RWPE1 (cell line): ENCODE measurements at places on chromosomes 6 and 20.

GRCh38 chr6:149012040-149012545, 265.3 kb downstream of the UST start:
- DNase-seq: peak; percentile 93

- no peak for DNase-seq
Measured at GRCh38 chr20:39082622-39083398, 120.7 kb downstream of the DHX35 start.

GRCh38 chr6:20879121-20879520, 344.9 kb downstream of the CDKAL1 start:
- no peak for DNase-seq

GRCh38 chr6:94088870-94089269, 669.5 kb upstream of the EPHA7 start:
- no peak for DNase-seq

DNA sequence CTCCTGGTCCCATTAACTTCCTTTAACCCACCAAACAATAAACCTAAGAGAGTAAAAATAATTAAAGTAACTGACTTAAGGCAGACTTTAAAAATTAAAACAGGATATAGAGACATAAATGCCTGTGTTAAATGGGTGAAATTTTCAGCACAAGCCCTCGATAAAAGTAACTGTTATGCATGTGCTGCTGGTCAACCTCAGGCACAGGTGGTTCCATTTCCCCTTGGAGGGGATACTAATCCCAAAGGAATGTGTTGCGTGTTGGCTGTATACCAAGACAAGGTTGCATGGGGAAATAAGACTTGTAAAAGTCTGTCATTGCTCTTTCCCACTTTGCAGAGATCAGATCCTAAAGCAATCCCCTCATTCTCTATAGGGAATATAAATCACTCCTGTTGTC, 25.8 kb downstream of the HLA-A start:
- peak; percentile 50 for DNase-seq

DNA sequence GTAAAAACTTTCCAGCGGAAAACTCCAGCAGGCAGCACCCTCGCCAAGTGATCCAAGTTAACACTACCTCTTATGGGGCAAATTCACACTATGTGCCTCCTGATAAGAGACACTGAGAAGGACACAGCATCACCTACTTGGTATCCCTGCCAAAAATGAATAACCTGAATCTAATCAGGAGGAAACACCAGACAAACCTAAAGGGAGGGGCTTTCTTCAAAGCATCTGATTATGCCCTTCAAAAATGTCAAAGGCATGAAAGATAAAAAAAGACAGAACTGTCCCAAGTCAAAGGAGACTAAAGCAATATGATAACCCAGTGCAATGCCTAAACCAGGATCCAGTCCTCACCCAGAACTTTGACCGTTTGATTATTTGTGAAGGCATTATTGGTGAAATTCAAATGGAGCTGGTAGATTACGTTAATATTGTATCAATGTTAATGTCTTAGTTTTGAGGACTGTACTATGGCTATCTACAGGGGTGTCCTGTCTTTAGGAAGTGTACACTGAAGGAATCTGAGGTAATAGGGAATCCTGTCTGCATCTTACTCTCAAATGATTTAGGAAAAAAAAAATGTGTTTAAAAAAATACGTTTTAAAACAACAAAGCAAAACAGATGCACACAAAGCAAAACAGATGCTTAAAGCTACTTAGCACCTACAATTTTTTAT, 8.3 kb downstream of the TBC1D7 start:
- DNase-seq: no peak

- peak; percentile 3 for DNase-seq
Measured at GRCh38 chr6:91976797-91977196, 1389.9 kb upstream of the MAP3K7 start.

DNA sequence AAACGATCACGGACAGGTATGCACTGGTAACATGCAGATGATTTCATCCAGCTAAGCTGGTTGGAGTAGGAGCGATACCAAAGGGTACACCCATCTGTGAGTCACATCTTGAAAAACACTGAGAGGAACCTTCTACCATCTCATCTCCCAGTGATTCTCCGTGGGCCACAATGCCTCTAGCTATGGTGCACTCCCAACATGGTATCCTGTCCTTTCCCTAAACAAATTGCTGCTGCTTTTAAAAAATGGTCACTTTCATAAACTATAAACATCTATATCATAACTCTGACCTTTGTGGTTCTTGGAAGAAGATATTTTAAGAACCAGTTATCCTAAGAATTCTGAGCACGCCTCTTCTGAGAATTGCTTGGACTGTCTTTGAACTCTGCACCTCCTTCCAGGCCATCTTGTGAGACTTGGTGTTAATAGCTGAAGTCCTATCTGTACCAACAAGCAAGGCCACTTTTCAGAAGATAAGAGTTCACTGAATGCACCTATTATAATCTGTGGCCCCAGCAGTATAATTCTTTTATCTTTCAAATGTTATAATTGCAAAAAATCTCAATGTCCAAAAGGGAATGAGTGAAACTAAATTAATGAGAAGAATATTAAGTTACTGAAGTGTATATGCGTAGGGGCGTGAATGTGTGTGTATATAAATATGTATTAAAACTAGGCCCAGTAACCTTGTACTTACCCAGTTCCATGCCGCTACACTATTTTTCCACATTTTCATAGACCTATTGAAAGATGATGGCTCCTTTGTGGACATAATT, 70.5 kb upstream of the TPD52L1 start:
- DNase-seq: no peak

GRCh38 chr6:90478278-90478677, 108.6 kb downstream of the MAP3K7 start:
- DNase-seq: no peak

- DNase-seq: no peak
Measured at GRCh38 chr6:5781966-5782556, 224.7 kb downstream of the NRN1 start.

GRCh38 chr6:78768271-78768670, 99.1 kb upstream of the IRAK1BP1 start:
- DNase-seq: no peak

- no peak for DNase-seq
Measured at GRCh38 chr6:105220186-105220585, 40.4 kb upstream of the POPDC3 start.

- no peak for DNase-seq
Measured at GRCh38 chr6:98984121-98984520, 36.4 kb upstream of the FBXL4 start.

DNA sequence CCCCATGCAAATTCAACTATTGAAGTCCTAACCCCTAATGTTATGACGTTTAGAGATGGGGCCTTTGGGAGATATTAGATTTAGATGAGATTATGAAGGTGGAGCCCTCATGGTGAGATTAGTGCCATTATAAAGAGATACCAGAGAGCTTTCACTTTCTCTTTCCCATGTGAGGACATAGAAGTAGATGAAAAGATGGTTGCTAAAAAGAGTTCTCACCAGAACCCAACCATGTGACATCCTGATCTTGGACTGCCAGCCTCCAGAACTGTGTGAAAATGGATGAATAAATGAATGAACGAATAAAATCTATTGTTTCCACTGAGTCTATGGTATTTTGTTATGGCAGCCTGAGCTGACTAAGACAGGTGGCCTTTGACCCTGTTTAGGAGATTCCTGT, 50.6 kb upstream of the FBXO30 start:
- no peak for DNase-seq

DNA sequence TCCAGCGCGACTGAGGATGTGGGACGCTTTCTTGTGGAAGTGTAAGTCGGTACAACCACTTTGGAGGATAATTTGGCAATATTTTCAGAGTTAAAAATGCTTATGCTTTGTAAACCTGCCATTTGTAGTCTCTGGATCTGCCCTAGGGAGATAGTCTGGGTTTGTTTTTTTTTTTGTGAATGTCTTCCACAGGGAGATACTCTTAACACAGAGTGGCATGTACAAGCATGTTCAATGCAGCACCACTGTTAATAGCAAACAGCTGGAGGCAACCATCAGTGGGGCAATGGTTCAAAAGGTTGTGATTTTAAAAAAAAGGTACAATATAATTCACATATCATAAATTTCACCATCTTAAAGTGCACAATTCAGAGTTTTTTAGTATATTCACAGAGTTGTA, 22.4 kb downstream of the SLC9A8 start:
- DNase-seq: peak; percentile 58

DNA sequence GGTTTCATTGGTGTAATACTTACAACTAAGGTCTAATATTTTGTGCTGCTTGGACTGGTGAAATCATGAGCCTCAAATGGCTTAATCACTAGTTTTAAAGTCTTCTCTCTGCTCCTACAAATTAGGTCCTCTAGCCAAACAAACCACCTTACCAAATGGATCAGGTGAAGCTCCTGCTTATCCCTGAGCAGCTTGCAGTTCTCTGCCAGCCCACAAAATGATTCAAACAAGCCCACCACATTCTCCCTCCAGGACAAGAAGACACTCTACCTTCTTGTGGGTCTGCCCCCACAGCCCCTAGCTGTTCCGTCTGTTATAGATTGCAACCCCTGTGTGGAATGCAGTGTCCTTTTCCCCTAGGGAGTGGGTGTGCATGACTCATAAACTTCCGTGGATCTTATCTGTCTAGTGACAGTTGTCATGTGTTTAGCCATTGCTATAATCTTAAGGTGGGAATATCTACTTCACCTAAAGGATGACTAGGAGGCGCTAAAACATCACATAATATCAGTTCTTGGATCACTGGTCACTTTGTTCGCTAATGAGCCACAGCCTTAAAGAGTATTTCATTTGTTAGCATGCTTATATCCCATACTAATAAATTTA, 940.5 kb upstream of the MANEA start:
- peak; percentile 10 for DNase-seq

DNA sequence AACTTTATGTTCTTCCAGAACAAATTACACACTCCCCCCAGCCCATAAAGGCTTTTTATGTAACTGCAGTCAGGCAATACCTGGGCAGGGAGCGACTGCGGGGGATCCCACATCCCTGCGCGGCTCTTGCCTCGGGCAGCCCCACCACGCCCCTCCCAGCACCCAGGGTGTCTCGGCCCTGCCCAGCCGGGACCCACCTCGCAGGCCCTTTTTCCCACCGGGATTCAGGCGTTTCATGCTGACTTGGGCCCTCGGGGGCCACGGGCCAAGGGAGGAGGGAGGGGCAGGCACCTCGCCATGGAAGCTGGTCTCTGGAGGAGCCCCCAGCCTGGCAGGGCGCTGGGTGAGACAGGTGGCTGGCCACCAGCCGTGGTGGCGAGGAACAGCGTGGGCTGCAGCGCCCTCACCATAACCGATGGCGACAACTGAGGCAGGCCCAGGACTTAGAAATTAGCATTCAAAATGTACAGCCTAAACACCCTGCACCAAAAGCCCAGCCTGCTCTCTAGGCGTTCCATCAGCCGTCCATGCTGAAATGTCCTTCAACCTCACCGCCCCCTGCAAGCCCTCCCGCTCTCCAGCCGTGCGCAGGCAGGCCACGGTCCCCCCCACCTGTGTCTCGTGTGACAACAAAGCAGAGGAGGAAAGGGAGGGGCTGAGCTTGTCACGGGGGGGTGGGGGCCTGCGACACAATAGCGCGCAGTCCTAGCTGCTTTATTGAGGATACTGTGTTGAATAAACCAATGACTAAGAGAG, 15.1 kb upstream of the FOXC1 start:
- DNase-seq: no peak

DNA sequence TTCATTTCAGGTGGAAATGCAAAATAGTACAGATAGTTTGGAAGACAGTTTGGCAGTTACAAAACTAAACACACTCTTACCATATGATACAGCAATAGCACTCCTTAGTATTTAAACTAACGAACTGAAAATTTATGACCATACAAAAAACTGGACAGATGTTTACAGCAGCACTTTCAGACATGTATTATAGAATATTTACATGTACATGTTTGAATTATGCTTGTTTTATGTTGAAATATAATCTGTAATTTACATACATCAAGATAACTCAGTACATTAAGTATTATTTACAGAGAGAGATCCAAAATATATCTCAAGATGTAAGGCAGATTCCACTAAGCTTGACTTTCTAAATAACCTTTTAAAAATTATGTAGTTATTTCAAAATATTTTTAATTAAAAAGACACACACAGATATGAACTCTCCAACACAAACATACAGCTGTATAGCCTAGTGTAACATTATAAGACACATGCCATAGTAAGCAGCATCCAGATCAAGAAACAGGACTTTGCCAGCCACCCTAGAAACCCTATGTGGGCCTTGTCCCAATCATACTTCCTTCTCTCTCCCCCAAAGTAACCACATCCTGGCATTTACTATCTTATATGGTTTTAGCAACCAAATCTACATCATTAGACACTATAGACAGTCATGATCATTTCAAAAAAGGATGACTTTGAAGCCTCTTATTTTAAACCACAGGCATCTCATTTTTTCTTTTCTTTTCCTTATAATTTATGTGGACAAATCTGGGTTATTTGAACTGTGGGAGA, 82.2 kb downstream of the MAN1A1 start:
- DNase-seq: no peak

DNA sequence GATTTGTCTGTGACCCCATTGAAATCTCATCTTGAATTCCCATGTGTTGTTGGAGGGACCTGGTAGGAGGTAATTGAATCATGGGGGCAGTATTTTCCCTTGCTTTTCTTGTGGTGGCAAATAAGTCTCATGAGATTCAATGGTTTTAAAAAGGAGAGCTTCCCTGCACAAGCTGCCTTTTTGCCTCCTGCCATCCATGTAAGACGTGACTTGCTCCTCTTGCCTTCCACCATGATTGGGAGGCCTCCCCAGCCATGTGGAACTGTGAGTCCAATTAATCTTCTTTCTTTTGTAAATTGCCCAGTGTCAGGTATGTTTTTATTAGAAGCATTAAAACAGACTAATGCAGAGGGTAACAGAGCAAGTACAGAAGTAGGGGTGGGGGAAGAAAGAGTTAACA, 1097.0 kb upstream of the ADGRB3 start:
- no peak for DNase-seq

DNA sequence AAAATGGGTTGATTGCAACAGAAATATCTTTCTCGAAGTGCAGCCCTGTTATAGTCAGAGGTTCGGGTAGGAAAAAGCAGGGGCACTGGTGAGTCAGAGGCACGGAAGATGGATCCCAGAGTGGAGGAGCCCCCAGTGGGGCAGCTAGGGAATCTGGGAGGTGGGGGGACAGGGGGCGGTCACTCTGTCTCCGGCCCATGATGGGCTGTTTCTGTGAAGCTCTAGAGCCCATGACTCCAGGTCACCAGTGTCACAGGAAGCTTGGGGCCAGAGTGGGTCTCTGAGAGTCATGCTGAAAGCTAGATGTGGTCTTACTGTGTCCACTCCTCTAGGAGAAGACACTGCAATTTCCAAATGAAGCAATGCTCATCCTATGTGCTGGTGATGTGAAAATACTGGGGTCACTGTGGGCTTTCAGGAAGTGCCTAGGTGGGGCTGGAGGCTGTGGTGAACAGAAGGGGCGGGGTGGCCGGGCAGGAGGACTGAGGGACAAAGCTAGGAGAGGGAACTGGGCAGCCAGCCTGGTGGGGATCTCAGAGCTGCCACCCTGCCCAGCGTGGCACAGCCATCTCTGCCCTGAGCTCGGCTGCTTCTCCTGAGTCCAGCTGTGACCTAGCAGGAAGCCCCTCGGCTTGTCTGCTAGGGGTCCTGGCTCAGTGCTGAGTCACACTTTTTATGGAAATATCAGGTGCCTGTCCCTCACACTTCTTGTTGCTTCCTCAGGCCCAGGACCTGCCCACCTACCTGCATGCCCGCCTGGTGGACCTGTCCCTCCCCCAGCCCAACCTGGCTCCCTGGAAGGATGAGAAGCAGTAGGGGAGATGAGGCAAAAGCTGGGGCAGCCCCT, 54.2 kb downstream of the IRF4 start:
- no peak for DNase-seq
